ENCODE measurements at places on chromosomes 2 and 18. TPM values are rescaled to one million over a fixed set of nuclear protein-coding genes. Genes with fewer than 3 reads are reported as not detected.

The CLASP1 gene
- total RNA-seq = 188 TPM

The GNAL gene
- 0.72 TPM for total RNA-seq

The KLHL30 gene
- total RNA-seq = not detected

The UGT1A3 gene
- total RNA-seq = not detected

The SAG gene
- total RNA-seq = not detected

The MROH2A gene
- total RNA-seq = not detected

GRCh38 chr2:174341293-174341994 lies 6.7 kb downstream of the SP9 start:
- DNase-seq = peak; percentile 96

DNA sequence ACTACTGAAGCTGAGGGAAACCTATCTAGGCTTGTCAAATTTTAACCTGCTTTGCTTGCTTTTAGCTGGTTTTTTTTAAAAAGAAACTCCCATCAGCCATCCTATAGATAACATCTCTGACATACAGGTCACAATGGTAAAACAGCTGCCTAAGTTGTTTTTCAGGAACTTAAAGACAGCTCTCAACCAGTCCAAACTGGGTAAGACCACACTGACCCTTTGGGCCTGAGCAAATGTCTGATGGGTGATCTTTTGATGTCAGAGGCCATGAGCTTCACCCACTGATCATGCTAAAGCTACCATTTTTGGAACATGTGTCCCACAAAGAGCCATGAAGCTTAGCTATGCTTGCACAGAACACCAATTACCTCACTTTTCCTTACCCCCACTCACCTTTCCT lies 50.0 kb upstream of the TANC1 start:
- no peak for DNase-seq

- no peak for DNase-seq
Observed at GRCh38 chr2:136384531-136385303, 266.8 kb upstream of the CXCR4 start.

DNA sequence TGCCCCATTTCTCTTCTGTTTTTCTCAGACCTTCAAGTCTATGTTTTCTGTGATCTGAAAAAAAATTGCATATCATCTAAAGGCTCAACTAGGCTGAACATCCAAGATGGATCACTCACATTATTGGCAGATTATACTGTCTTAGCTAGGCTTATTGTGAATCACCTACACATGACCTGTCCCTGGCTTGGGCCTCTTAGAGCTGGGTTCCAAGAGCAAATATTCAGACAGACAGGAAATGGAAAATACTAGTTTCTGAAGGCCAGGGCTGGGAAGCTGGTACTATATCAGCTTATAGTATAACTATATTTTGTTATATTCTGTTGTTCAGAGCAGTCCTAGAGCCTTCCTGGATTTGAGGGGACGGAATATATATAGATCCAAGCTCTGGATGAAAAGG lies 90.3 kb downstream of the PIK3C3 start:
- DNase-seq = no peak

DNA sequence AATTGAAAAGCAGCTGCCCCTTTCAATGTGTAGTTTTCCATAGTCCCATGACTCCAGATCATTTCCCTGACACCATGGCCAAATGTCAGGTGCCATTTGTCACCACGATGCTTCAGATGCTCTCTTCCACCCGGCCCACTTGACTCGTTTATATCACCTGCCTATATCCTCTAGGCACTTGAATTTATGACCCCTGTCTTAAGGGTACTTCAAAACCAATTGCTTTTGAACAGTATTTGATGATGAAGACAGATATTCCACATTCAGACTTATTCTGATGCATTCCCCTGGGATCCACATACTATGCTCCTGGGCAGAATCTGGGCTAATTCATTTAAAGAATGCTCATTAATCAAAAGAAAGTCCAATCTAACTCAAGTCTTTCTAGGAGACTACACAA lies 16.9 kb upstream of the RHBDD1 start:
- DNase-seq = no peak

DNA sequence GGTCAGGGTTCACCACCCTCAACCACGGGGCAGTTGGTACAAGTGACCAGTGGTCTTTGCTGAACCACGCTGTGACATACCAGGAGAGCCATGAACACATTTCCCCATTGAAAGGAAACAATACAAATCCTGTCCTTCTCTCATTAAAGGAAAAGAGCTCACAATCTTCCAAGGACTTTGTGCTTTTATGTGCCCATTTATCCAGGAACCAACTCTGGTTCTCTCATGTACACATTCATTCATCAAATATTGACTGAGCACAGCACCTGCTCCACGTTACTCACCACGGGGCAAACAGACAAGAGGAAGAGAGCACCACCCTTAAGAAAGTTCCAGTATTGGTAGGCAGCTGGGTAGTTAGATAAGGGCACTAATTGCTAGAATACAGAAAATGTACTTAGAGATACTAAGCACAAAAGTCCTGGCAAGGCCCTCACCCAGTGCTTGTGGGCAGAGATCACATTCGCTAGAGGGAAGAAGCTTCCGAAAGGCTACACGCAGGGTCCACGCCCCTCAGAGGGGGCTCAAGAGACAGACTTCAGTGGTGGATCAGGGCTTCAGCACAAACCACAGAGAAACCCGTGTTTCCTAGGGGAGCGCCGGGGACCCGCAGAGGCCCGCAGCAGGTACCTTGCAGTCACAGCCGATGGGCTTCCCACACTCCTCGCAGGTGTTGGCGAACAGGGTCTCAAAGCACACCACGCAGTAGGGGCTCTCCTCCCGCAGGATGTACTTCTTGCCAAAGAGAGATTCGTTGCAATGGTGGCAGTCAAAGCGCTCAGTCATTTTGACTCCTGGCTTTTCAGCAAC lies 12.9 kb downstream of the FHL2 start:
- peak; percentile 64 for DNase-seq

- no peak for DNase-seq
Observed at GRCh38 chr2:233287871-233288270, 19.7 kb upstream of the SAG start.

- peak; percentile 84 for DNase-seq
Observed at GRCh38 chr18:57437766-57438671, 2.8 kb downstream of the ONECUT2 start.

Measured in stomach (tissue), 19 donors.